Activated naive CD8-positive, alpha-beta T cell treated with anti-CD3 and anti-CD28 coated beads, Interleukin-2, amount 50 U/mL, for 24 hours (primary cell): ENCODE measurements at places on chromosomes 3 and 15.

DNA sequence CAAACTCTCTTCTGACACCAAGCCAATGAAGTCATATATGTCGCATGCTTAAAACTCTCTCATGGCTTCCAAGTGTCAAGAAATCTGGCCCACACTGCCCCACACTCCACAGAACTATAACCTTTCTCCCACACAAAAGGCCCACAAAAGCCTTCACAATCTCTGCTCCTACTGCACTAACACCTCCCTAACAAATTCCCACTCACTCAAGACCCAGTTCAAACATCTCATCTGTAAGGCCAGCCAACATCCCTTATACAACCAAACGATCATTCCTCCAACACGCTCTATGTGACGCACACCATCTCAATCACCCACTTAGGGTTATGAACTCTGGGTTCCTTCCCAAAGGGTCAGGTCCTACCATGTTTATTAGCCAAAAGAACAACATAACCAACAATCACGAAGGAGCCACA lies 13.5 kb downstream of the TBC1D2B start:
- DNase-seq = no peak

DNA sequence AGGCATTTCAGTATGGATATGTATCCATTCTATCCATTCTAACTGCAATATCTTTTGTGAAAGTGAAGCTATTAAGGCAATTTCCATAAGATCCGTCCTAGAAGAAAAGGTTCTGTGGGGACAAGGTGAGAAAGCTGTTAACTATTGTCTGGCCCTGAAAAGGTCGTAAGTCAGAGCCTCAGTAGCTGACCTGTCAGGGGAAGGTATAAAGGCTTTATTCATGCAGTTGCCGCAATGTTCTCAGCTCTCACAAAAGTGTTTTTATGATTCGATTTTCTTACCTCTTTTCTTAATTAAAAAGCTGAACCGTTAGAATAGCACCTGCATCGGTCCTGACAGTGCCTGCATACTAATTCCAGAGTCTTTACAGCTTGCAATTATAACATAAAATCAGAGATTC lies 24.7 kb downstream of the ZIC4 start:
- DNase-seq = no peak

DNA sequence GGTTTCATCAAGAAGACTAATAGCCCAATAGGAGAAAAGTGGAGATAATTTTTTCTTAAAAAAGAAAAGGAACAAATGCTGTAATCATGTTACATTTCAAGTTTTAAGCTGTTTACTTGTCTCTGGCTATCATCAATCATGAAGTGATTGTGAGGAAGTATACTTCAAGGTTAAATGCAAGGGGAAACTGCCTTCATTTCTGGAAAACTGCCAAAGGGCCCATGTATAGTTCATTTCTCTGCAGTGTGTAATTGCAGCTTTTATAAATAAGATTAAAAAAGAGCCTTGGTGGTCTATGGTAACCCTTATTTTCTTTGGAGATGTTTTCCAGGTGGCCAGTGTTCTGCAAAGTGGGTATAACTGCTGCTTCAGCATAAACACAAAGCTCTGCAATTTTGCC lies 101.9 kb downstream of the GRM7 start:
- no peak for DNase-seq

DNA sequence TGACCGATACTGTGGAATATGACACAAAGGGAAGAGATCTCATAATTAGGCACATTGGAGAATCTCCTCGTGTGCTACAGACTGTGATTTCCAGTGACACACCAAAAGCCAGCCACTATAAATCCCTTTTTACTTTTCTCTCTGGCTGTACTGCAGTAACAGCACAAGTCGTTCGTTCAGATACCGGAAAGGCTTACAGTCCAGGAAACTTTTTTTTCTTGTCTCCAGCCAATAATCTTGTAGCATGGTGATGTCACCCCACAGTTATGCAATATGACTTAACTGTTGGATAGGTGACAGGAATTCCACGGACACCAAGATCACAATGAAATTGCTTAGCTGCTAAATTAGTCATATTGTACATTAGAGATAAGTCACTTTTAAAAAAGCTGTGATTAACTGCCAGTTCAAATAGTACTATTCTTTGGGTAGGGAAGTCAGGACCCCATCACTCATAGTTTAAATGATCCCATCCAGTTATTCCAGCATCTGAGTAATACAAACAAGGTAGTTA lies 36.3 kb upstream of the TSC22D2 start:
- no peak for DNase-seq

DNA sequence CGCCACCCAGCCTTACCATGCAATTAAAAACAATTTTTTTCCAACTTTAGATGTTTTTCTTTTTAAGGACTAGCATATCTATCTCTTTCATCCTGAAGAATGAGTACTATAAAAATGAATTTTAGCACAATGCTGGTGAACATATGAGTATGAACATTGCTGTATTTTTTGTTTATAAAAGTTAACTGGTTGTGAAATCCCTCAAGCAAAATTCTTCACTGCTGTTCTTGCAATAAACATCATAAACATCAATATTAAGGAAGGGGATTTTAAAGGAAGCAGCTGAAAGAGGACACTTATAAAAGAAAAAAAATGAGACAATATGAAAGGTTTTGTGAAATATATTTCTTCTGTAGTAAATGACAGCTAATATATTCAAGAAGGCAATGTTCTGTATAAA lies 3.0 kb downstream of the PLSCR4 start:
- DNase-seq = no peak

DNA sequence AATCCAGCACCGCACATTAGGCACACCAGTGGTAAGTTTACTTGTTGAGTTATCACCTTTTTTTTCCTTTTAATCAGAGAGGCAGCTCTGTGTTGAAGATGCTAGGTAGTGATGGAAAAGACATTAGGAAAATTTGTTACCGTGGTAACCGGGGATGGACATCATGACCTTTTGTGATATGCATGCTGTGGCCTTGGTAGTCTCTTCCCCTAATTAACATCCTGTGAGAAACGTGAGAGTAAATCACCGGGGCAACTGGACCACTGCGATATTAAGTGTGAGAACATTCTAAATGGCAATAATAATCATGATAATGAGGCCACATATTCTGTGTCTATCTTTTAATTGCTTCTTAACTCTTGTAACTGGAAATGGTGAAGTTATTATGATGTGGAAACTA lies 362.0 kb downstream of the CACNA2D3 start:
- no peak for DNase-seq

- no peak for DNase-seq
Observed at GRCh38 chr15:86611417-86612040, 531.9 kb downstream of the AGBL1 start.

GRCh38 chr3:122395582-122395981 lies 11.6 kb downstream of the FAM162A start:
- no peak for DNase-seq

GRCh38 chr3:195717416-195717815 lies 3.4 kb upstream of the MUC20 start:
- DNase-seq = no peak

DNA sequence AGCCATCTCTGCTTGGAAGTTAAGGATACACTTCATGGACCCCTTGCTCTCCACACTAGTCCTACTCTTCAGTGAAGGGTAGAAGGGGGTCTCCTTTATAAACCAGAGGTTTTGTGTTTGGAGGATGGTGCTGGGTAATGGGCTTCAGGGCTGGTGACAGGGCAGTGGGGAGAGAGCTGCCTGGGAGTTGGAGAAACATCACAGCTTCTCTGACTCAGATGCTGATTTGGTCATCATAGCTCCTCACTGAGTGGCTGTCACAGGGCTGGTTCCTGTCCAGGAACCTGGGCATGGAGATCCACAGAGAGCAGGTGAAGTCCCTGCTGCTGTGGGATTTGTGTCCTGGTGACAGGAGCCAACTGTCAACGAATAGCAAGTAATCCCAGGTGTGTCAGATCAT lies 333.9 kb upstream of the ATP10A start:
- no peak for DNase-seq

DNA sequence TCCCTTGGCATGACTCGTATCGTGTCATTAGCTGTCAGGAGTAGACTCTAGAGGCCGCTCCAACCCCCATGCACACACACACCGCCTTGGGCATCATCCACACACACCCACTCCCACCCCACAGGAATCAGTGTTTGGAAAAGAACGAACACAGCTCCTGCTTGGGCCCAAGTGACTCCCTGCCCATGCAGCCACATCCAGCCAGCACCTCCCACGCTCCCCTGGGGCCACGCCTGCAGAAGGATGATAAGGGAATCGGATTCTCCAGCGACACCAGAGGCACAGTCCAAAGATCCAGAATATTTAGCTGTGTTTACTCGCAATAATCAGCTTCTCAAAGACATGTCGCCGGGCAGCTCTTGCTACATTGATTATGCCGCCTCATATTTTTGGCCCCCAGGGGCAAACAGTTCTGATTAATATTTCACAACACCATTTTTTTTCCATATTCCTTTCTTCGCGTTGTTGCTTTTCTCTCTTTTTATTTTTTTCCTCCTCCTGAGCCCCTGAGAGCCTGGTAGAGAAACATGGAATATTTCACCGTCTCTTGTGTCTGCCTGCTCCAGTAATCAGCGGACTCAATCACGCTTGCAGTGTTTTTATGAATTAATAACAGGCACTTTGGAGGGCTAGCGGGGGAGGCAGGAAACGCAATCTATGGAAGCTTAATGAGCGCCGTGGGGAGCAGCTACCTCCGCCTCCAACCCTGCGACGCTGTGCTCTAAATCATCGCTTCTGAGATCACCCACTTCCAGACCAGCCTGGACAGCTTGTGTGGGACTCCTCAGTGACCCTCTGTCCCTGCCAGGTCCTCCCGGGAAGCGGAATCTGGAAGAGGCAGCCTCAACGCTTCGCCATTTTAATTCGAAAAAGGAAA lies 221.4 kb downstream of the TLE3 start:
- DNase-seq = no peak

DNA sequence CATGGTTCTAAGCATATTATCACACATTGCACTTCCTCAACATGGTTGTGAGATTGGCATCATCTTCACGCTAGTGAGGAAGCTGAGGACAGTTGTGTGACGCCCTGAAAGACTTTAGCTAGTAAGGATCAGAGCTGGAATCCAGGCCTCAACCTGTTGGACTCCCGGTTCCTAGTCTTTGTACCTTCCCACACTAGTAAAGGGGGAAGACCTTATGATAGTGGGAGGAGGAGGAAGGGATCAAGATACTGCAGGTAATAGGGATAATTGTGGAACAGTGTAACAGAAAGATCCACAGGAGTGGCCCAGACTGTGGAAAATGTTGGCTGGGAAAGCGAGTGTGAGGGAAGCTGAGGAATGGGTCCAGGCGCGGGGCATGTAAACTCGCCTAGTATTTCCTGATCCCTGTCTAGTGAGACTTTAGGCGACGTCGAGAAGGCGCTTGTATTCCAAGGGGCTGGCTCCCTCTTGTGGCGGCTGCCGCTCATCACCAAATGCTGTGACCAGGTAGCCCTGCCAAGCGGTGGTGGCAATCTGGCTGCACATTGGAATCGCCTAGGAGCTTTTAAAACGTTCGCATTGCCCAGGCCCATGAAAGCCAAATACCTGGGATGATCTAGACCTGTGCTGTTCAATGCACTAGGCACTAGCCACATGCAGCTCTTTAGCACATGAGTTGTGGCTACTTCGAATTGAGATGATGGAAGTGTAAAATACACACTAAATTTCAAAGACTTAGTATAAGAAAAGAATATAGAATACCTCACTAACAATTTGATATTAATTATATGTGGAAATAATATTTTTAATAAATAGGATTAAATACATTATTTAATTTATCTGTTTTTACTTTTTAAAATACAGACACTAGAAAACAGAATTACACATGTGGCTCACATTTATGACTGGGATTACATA lies 38.8 kb upstream of the CLDN18 start:
- DNase-seq = peak; percentile 66

GRCh38 chr15:60906146-60906674 lies 322.9 kb downstream of the RORA start:
- no peak for DNase-seq

DNA sequence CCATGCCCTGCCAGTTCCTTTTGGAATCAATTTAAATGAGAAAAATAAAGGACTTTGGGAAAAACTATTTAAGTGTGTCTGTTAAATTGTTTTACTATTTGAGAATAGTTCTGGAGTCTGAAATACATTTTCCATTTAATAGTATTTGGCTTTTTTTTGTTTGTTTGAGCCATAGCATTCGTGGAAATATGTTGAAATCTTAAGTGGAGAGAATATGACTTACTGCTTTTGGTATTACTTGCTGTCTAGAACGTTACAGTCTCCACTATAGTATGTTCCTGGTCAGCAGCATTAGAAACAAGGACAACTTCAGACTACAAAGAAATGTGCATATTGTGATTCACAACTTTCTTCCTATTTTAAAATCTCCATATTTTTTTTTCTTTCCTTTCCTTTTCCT lies 179.4 kb downstream of the GHSR start:
- DNase-seq = no peak

- DNase-seq = no peak
Observed at GRCh38 chr3:126816298-126816697, 112.3 kb downstream of the CHCHD6 start.

DNA sequence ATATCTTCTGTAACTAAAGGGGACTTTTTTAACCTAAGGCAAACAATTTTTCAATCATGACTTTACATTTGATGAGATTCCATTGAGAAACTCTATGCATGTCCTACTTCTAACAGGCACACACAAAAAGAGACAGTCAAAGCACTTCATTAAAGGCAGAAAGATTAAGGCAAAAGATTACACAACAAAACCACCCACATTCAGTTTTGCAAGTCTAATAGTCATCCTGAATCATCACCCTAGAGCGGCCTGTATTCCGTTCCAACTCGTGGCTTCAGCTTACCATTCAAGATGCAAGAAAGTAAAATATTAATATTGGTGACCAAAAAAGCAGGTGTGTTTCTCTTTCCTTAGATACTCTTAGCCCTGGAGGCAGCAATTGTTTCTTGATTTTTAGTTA lies 205.9 kb downstream of the P3H2 start:
- no peak for DNase-seq

DNA sequence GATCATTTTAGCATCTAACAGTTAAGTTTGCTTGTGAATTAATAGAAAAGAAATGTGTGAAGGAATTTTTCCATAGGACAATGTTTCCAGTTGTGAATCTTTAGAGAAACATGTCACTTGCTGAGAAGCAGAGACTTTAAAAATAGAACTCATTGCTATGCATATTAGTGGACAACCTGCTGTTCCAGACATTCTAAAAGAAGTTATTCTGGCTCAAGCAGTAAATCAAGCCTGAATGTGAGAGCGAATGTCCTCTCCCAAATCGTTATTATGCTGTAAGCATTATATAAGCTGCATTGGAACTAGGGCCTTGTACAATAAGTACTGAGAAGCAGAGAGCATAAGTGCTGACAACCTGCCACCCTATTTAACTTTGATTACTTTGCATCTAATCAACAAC lies 990.9 kb downstream of the PLOD2 start:
- DNase-seq = no peak
